ENCODE measurements at places on chromosomes 6 and 20.

DNA sequence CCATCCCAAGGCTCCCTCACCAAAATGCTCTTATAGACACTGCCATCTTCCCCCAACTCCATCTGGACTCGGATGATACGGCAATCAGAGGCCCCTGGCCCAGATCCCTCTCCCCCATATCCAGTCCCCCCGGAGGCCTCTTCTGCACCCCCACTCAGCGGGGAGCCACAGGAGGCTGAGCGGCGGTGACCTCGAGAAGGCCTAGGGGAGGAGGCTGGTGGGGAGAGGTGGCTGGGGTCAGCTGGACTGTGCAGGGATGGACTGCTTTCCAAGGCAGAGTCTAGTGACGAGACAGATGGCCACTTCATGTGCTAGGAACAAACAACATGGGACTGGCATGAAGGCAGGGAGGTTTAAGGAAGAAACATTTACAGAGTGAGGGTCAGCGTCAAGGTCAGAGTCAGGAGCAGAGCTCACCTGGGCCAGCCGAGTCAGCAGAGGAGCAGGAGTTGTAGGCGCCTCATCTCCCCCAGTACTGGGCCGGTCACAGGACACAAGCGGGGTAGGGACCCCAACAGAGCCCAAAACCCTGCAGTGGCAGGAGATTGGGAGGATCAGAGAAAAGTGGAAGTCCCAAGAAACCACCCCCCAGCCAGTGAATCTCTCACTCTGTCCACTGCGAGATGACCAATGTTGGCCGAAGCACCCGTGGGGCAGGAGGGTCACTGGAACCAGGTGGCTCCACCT lies 3.7 kb downstream of the PFDN6 start:
- no peak for DNase-seq

DNA sequence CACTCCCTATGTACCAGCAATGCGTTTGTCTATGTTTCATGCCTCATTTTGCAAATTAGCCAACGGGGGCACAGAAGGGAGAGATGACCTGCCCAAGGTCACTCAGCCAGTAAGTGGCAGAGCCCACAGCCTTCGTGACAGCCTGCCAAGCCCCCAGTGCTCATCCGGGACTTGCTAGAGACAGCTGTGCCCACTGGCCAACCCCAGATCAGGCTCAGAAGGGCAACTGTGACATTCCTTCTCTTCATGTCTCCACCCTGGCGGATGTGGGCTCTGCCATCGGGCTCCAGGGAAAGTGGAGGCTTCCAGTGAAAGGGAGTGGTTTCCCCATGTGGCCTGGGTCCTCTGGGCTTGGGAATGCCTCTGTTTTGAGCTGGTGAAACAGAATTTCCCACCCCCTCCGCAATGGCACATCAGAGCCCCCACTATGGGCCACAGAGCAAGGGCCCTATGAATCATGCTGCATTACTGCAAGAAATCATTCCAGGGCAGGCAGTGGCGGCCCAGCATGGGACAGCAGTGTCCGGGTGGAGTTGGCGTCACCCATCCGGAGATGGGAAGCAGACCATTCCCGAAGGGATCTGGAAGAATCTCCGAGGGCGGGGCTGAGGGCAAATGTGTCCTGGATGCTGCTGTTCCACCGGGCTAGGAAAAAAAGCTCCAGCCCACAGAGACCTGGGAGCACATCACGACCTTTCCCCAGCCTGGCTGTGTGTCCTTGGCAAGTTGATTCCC lies 9.1 kb downstream of the RSPO4 start:
- no peak for DNase-seq

GRCh38 chr6:37580176-37580955 lies 80.7 kb upstream of the CCDC167 start:
- no peak for DNase-seq

DNA sequence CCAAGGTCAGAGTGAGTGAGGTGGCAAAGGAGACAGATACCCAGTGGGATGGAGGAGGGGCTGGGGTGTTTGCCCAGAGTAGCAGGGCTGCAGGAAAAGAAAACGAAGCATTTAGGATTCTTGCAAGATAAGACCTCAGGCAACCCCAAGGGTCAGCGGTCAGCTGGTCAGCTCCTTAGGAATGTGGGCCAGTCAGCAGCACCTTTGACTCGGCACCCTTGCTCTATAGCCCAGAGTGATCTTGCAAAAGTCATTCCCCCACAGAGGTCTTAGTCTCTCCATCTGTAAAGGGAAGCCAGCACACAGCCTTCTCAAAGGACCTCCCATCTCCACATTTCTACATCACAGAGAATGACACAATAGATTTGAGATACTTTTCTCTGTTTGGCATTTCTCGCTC lies 56.7 kb downstream of the VEGFA start:
- no peak for DNase-seq

- DNase-seq: no peak
These were observed 116.5 kb downstream of the DST start for GRCh38 chr6:56525974-56526789.

DNA sequence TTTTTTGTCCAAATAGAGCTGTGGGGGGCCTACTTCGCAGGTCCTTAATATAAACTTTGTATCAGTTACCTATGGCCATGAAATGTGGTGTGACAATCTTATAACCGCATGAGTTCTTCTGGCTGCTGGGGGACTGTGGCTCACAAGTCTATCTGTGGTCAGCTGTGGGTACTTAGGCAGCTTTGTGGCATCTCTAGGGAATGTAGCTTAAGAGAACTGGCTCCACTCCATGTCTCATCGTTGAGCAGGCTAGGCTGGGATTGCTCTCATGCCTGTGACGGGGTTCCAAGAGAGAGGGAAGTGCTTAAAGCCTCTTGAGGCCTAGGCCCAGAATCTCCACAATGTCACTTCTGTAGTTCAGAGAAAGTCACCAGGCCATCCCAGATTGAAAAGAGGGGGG lies 140.5 kb downstream of the BTBD3 start:
- no peak for DNase-seq

GRCh38 chr20:44166008-44166407 lies 21.0 kb downstream of the JPH2 start:
- DNase-seq: no peak

- no peak for DNase-seq
These were observed 32.4 kb downstream of the JPH2 start for GRCh38 chr20:44154521-44155001.

- no peak for DNase-seq
These were observed 76.1 kb downstream of the COL19A1 start for GRCh38 chr6:69942485-69942884.

- DNase-seq: peak; percentile 84
These were observed 35.7 kb upstream of the HLA-E start for GRCh38 chr6:30453508-30454116.

Data from CD4-positive, alpha-beta T cell treated with Interferon alpha-2 for 1 hour (primary cell).